Fibroblast of skin of back (primary cell): ENCODE measurements at places on chromosomes 13 and 19.

DNA sequence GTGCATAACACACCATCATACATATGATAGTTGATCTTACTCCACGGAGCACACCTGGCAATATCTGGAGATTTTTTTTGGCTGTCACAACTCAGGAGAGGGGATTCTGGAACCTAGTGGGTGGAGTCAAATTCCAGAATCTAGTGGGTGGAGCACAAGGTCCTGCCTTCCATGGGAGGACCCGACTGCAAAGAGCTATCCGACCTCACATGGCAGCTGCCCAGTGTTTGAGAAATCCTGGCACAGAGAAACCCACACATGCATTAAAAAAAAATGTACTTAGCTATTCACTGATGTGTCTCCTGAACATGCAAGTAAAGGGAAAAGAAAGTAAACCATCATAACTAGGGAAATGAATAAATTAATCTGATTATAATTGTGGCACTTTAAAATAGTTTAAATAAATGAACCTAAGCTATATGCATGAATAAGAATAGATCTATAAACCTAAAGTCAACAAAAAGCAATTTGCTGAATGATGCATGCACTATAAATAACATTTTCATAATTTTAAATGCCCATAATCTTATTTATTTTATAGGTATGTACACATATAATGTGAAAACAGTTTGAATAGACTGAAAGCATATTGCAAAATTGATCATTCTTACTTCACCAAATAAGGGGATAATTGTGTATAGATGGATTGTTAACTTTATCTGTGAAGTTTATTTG lies 300.3 kb downstream of the MYO16 start:
- no peak for DNase-seq

DNA sequence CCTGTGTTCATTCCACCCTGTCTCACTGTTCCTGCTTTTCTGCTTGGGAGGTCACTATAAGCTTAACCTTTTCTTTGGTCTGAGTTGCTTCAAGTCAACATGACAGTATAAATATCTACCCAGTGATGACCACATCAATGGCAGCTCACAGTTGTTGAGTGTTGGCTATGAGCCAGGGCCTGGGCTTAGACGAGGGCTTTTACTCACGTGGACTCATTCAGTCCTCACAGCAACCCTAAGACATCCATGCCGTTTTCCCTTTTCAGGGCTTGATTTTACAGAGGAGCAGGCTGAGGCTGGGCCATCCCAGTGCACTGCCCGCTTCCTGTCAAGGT lies 10.2 kb upstream of the CCDC97 start:
- DNase-seq: peak; percentile 51

DNA sequence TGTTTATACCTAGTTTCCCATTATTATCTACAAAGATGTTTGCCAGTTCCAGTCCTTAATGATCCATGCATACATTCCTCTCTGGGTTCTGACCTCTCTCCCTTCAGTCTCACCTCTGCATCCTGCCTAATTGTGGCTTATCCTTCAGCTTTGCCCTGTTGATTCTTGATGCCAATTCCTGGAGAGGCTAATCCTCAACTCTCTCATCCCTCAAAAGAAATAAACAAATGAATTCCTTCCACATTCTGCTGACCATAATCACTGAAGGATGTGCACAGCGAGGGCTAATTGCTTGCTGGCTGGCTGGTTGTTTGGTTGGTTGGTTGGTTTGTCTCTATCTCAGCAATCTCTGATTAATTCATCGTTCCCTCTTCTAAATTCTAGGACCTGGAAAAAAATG lies 113.8 kb downstream of the IRS2 start:
- DNase-seq: no peak

DNA sequence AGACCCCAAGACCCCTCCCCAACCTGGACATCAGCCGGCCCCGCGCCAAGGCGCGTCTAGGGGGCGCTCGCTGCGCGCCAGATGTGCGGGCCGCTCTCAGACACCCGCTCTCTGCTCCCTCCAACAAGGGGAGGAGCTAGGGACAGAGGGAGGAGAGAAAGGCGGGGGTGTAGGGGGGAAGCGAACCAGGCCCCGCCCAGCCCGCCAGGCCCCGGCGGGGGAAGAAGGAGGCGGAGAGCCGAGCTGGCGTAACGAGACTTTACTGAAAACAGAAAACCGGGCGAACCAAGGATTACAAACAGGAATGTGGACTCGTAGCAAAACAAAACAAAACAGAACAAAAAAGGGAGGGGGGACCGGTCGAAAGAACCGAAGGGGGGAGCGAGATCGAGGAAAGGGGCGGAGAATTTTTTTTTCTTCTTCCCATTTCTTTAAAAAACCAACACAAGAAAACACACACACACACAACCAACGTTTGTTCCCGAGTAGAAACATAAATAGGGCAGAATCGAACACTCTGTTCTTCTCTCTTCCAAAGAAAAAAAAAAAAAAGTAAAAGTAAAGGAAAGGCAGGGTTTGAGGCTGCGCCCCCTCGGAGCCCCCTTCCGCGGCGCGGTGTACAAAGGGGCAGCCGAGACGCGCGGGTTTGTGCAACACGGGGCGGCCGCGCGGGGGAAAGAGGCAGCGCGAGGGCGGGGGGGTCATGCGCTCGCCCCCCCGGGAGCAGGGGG lies 1.7 kb downstream of the JUND start:
- peak; percentile 96 for DNase-seq

- no peak for DNase-seq
These were observed 118.5 kb upstream of the SERTM1 start for GRCh38 chr13:36555151-36555986.

DNA sequence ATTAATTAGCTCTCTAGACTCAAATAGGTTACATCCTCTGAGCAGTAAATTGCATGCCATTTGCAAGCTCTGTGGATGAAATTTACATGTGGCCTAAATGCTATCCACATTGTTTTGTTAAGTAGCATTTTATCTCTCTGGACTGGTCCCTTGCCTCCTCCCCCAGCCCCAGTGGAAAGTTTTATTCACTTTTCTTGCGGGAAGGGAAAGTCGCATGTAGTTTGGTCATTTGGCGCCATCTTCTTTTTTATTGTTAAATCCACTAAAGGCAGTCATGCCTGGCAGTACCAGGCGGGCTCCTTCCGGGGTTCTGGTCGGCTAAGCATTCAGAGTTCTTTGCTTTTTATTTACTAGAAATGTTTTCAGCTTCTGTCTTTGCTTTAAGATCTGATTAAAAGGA lies 188.7 kb downstream of the TM9SF2 start:
- no peak for DNase-seq

DNA sequence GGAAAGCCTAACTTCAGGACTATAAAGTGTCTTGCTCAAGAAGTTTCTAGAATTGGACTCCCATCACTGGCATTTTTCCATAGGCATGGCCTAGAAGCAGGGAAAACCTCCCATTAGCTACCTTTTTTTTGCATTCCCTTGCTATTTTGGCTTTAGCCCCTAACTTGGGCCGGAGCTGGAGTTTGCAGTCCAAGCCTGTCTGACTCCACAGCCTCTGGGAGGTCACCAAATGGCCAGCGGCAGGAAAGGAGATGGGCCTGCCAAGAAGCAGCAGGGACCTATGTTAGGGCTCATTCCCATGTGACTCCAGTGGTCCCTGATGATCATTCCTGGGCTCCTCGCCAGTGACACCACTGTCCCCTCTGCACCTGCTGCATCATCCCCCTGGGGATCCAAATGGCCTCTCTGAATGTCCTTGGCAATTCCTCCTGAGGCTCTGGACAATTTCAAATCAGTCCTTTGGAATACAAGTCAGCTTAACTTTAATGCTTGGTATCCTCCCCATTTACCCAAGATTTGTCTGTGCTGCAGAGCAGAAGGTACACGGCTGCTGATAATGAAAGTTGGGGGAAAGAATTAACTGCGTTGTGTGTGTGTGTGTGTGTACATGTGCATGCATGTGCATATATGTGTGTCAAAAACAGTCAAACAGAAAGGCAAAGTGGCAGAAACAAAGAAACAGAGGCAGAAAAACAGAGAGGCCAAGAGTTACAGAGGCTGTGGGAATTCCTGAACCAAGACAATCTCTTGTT lies 69.8 kb upstream of the SERP2 start:
- no peak for DNase-seq

GRCh38 chr19:35211545-35212230 lies 16.9 kb downstream of the FAM187B start:
- no peak for DNase-seq

DNA sequence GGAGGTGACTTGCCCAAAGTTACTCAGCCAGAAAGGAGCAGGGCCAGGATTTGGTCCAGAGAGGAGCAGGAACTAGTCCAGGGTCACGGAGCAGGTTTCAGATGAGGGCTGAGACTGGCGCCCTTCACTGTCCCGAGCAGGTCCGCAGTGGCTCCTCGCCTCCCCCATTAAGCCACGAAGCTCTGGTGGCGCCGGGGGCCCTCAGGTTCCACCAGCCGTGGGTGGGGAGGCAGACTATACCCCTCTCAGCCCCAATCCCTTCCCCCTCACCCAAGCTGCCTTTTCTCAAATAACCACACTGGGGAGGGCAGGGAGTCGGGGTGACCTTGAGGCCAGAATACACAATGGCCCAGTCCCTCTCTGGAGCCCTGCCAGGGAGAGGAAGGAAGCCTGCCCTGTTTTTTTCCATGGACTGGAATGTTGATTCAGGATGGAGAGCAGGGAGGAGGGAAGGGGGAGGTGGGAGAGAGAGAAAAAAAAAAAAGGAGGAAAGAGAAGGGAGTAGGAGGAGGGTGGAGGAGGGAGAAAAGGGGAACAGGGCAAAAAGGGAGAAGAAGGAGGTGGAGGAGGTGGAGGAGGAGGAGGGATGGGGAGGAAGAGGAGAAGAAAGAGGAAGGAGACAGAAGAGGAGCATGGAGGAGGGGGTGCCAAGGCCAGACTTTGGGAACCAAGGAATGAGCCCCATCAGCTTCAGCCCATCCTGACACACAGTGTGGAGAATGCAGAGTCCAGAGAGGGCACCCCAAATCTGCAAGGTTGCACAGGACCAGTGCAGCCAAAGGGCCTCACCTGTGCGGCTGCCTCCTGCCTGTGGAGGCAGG lies 19.7 kb downstream of the CEACAM16 start:
- DNase-seq: peak; percentile 86

GRCh38 chr13:30022256-30022655 lies 171.8 kb upstream of the UBL3 start:
- DNase-seq: no peak

GRCh38 chr19:6099599-6099998 lies 10.7 kb downstream of the RFX2 start:
- no peak for DNase-seq

GRCh38 chr13:40388617-40389016 lies 277.8 kb downstream of the FOXO1 start:
- DNase-seq: peak; percentile 70

GRCh38 chr19:40190891-40191835 lies at the start of gene MAP3K10:
Gene MAP3K10 (plus strand): TSS chr19:40191426. CDS start chr19:40192032, 606 bp downstream.
- DNase-seq: peak; percentile 75

DNA sequence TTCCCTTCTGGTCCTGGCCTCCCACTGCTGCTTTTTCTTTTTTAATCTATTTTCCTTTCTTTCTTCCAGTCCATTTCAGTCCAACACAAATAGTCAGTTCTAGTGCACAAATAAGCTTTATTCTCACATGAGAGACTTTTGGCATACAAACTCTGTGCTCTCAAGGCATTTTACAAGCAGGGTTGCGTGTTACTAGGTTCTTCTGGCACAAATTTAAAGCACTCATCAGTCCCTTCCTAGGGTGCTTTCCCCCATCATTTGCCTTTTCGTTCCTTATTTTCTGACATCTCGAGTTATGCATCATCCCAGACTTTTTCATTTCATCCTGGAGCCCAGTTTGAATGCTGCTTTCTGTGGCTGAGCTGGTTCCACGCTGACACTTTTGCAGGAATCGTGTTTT lies 29.8 kb upstream of the IL17D start:
- DNase-seq: no peak

GRCh38 chr19:54257116-54257480 lies at the start of gene LILRB5:
Gene LILRB5 (minus strand): TSS chr19:54257273. CDS start chr19:54257193, 80 bp downstream.
- no peak for DNase-seq

DNA sequence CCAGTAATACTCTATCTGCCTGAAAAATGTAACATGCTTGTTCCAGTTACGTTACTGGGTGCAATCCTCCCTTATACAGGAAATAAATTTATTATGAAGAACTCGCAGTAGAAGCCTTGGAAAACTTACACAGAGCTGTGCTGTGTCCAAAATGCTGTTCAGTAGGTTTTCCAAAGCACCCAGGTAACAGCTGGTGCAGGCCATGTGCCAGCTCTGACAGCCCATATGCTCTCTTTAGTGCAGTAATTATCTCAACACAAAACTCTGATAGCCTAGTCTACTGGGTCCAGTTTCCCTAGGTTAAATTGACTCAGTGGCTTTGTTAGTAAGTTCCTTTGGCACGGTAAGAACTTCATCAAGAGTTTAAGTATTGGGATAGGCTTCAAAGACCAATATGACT lies 120.7 kb upstream of the OBI1 start:
- no peak for DNase-seq

DNA sequence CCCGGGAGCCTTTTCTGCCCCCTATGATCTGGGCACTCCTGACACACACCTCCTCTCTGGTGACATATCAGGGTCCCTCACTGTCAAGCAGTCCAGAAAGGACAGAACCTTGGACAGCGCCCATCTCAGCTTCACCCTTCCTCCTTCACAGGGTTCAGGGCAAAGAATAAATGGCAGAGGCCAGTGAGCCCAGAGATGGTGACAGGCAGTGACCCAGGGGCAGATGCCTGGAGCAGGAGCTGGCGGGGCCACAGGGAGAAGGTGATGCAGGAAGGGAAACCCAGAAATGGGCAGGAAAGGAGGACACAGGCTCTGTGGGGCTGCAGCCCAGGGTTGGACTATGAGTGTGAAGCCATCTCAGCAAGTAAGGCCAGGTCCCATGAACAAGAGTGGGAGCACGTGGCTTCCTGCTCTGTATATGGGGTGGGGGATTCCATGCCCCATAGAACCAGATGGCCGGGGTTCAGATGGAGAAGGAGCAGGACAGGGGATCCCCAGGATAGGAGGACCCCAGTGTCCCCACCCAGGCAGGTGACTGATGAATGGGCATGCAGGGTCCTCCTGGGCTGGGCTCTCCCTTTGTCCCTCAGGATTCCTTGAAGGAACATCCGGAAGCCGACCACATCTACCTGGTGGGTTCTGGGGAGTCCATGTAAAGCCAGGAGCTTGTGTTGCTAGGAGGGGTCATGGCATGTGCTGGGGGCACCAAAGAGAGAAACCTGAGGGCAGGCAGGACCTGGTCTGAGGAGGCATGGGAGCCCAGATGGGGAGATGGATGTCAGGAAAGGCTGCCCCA lies 8.5 kb upstream of the CEACAM7 start:
- peak; percentile 13 for DNase-seq

GRCh38 chr13:113448545-113448884 lies 4.8 kb downstream of the ADPRHL1 start:
- no peak for DNase-seq

GRCh38 chr13:36629057-36629385 lies 44.8 kb upstream of the SERTM1 start:
- no peak for DNase-seq

DNA sequence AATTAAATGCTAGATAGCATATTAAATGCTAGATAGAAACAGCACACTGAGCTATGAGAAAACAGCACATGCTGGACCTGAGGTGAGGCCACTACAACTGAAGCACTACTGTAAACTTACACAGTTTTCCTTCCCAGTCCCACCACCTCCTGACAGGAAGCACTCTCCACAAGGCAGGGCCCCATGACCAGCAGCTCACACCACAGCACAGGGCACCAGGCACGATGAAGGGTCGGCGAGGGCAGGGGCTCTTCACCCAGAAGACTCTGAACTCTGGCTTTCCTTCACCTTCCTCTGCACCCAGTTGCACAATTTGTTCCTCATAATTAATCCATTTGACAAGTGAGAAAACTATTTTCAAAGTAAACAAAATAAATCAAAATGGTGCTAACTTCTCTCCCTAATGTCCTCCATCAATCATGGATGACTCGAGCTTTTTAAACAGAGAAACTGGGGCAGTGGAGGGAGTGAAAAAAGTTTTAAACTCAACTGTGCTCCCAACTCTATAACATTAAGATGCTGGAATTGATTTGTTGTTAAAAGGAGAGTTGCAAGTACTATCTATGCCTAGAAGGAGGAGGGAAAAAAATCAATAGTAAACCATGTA lies 568.7 kb downstream of the UQCRFS1 start:
- no peak for DNase-seq
